ENCODE measurements at places on chromosomes 11 and 22.

- DNase-seq: no peak
These were observed 36.9 kb downstream of the GGTLC2 start for GRCh38 chr22:22681221-22681739.

- peak; percentile 32 for DNase-seq
These were observed 21.8 kb downstream of the ARFGAP2 start for GRCh38 chr11:47154616-47155570.

- DNase-seq: no peak
These were observed 39.8 kb upstream of the ATXN10 start for GRCh38 chr22:45631841-45632238.

DNA sequence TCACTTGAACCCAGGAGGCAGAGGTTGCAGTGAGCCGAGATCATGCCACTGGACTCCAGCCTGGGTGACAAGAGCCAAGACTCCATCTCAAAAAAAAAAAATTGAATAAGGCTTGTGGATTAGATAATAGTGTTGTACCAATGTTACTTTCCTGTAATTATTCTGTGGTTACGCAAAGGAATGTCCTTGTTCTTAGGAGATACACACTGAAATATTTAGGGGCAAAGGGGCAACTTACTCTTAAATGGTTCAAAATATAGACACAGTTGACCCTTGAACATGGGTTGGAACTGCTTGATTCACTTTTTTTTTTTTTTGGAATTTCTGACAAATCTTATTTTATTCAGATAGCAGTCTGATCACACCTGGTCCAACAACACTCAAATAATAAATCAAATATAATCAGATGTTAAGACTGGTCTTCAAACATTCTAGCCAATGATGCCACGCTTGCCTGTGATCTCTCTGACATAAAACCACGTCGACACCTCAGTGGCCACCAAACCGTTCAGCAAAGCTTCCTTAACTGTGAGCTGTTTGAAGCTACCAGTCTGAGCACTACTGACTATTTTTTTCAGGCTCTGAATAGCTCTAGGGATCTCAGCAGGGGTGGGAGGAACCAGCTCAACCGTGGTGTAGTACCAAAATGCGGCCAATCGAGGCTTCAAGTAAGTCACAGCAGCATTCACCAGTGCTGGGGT is 710 bp downstream of the ATP5MGL start:
- DNase-seq: peak; percentile 48

GRCh38 chr11:81484196-81484595 is 1249.5 kb downstream of the FAM181B start:
- DNase-seq: no peak

- DNase-seq: peak; percentile 86
These were observed 101.2 kb upstream of the HSD17B12 start for GRCh38 chr11:43579171-43579918.

GRCh38 chr11:128484172-128484571 is 103.2 kb downstream of the ETS1 start:
- peak; percentile 32 for DNase-seq

DNA sequence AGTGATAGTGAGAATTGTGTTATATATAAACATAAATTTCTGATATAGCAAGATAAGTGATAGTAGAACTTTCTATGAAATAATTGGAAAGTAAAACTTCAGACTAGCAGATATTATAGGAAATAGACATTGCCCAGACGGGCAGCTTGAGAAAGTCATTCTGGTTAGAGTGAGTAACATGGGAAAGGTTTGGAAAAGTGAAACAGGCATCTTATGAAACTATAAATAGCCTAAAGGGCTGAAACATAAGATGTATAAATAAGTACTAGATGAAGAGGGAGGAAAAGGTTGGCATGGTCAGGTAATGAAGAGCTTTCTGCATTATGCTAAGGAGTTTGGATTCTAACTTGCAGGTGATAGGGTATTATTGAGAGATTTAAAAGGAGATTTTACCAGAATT is 101.3 kb downstream of the DYNC2H1 start:
- no peak for DNase-seq

DNA sequence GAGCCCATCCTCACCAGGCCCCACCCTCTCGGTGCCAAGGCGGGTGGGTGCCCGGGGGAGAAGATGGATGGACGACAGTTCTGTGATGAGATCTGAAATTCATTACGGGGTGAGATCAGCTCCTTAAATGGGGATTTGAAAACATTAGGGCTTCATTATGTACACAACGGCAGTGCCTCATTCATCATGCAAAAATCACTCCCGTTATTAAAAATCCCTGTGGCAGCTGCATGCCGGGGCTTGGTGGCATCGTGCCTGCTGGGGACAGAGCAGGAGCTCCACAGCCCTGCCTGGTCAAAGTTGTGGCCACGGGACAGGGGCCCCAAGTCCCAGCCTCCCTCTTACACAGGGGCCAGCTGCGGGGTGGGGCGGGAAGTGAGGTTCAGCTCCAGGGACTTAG is 20.2 kb downstream of the OTUB1 start:
- no peak for DNase-seq

DNA sequence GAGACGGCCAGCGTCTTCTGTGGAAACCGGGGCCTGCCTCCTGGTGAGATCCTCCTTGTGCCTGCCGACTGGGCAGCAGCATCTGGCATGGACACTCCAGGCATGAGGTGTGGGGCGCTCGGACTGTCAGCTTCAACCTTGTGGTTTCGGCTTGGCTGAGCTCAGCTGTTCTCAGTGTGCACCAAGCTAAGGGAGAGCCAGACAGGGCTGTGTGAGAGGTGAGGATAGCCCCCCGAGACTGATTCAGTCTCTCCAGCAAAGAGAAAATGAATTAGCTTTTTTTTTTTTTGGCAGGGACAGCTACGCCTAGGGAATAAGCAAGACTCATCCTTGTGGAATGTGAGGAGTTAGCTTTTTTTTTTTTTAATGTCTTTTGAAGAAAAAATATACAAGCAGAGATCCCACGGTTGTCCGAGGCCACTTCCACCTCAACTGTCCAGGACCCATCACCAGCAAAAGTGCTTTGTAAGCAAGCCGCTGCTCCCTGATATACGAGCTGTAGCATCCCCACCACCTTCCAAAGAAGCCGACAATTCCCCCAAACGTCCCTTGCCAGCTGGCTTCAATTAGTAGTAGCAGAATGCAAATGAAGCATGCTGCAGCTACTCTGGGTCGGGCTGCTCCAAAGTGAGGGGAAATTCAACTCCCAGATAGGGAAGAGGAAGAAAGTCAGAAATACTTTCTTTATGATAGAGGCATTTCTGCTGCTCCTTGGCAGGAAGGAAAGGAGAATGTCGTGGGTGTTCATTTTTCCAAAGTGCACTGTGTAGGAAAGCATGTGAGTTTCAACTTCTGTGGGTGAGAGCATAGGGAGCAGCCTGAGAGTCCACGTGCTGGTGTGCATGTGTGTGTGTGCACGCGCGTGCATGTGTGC is 9.7 kb upstream of the THY1 start:
- DNase-seq: peak; percentile 59

GRCh38 chr11:114442536-114442935 is 3.3 kb downstream of the REXO2 start:
- DNase-seq: no peak

DNA sequence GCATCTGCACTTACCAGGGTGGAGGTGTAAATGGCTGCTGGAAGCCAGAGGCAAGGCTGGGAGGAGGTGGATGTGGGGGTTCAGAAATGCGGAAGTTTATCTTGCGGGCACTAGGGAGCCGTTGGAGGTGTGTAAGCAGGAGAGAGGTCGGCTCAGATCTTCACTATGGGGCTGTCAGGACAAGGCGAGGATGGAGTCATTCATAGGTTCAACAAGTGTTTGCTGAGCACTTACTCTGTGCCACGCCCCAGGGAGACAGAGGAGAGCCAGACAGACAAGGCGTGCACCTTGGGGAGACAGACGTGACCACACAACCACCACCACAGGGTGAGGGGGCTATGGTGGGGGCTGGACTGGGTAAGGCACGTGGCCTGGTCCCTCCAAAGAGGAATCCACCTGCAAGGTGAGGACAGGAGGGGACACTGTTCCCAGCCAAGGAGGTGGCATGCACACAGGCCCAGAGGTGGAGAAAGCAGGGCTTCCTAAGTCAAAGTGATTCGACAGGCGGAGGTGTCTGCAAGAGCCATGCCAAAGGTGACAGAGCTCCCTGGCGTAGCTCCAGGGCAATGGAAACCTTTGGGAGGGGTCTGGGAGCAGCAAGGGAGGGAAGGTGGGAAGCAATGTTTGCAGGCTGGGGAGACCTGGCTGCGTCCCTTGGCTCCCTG is 30.8 kb upstream of the TCF20 start:
- no peak for DNase-seq

DNA sequence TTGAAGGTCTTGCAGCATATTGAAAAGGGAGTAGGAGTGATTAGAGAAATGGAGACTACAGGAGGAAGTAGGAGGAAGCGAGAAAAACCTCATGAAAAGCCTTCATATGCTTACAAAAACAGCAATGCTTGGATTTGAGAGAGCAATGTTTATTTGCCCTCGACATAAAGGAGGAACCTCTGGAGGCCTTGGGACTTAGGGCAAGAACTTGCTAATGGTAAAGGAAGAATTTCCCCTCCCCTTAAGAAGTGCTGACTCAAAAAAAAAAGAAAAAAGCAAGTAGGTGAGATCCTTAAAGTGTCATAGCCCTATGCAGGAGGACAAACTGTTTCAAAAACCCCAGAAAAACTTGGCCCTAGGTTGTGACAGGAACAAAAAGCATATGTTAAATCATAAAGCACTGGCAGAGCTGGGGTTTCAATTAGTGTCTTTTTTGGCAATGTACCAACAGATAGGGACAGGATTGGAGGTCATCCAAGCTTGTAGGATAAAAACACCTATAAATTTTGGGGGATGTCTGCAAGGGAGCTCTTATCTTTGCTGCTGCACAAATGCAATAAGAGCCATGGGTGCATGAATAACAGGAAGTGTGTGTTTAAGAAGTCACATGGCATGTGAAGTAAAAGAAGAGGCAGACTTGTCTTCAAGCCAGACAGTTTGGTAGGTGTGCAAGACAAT is 4.9 kb downstream of the GLYAT start:
- DNase-seq: no peak

DNA sequence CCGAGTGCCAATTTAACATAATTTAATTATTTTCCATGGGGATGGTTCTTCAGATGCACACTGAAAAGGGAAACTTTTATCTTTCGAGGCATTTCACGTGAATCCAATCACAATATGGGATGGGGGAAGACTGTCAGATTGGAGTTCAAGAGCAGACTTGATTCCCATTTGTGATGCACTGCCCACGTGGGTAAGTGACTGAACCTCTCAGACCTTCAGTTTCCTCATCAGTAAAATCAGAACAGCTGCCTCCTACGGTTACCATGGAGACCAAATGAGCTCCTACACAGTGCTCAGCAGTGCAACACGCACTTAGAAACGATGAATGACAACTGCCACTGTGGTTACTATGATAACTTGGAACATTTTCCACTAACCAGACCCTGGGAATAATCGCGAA is 21.7 kb downstream of the KIAA0930 start:
- no peak for DNase-seq

- peak; percentile 82 for DNase-seq
These were observed 545 bp upstream of the TIRAP start for GRCh38 chr11:126282361-126282735.

DNA sequence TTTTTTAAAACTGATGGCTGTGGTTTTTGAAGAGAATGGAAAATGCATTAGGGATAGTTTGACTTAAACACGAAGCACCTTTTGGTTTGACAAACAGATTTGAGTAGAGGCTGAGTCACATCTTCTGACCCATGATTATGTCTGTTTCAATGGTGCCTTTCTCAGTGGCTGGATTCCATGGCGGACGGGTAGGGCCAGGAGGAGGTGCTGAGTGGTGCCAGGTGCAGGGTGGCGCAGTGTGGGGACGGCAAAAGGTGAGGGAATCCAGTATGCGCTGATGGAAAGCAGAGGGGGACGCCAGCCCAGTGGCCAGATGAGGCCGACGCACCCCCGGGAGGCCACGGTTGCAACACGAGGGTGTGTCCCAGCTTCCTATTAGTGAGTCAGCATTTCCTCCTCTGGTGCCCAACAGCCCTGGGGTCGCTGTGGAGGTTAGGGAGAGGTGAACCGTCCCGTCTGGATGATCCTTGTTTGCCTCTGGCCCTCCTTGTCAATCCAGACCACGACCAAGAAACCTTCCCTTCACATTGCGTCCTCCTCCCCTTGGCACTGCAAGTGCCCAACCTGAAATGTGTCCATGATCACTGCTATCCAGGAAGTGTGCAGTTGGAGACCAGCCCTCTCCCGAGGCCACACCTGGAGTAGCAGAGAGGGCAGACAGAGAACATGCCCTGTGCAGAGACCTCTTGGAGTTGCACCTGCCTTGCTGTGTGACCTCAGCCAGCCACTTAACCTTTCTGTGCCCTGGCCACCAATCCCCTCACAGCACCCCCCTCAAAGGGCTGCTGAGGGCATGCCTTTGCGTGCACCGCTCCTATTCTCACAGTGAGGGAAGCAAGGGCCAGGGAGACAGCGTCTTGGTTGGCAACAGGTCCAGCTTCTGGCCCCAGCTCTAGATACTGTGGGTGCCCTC is 32.5 kb upstream of the ATXN10 start:
- peak; percentile 50 for DNase-seq

DNA sequence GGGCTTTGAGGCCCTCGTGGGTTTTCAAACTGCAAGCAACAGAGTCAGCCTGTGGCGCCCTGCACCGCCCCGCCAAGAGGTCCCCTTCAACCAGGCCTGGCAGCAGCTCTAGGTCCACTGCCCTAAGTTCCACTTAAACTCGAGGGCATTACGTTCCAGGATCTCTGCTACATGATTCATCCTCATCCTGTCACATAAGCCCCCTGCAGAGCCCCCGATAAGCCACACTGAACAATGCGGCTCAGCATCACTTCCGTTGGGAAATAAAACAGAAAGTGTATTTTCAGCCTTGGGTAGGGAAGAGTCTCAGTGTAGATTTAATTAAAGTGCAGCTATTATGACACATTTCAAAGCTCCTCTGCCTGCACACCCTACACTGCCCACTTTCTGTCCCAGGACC is 24.6 kb downstream of the SULT4A1 start:
- DNase-seq: no peak

DNA sequence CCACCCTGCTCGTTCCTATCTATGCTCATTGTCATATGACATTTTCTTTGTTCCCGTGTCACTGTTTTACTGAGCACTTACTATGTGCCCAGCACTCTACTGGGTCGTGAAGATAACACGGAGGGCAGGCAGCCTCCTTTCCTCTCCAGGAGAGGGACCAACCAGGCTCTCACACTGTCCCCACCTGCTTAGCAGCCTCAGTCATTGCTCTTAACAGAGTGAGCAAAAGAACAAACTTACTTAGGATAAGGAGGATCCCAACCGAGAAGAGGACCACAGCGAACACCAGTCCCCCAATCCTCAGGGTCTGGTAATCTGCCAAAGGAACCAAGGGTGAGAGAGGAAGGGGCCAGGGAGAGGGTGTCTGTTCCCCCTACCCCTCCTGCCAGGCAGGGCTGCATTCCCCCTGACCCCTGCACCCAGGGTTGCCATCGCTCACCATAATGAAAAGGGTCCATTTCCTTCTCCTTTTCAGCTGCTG is 17.0 kb upstream of the FXYD2 start:
- DNase-seq: no peak

DNA sequence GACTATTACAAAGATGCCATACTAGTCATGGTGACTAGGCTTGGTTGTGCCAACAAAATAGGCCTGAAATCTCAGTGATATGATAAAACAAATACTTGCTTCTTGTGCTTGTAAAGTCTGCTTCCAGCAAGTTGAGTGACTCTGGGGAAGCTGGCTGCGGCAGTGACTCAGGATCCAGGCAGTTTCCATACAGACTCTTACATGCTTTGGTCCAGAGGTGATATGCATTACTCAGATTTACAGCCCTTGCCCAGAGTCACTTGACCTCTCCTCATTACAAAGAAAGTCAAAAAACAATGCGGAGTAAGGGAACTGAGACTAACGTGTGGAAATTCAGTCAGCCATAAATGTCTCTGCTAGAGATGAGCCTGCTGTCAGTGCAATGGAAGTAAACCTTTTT is 387.5 kb downstream of the KCNA4 start:
- DNase-seq: no peak

Data from H7 (cell line).